NCI-H446 (cell line): ENCODE measurements at places on chromosomes 7 and 10.

- DNase-seq: no peak
Measured at GRCh38 chr10:1206101-1206500, 149.9 kb downstream of the WDR37 start.

GRCh38 chr10:120436439-120437112 lies 20.5 kb upstream of the PLPP4 start:
- no peak for DNase-seq

GRCh38 chr10:112565434-112566053 lies 118.5 kb downstream of the VTI1A start:
- no peak for DNase-seq

GRCh38 chr7:141387521-141388217 lies 163.5 kb upstream of the AGK start:
- no peak for DNase-seq

DNA sequence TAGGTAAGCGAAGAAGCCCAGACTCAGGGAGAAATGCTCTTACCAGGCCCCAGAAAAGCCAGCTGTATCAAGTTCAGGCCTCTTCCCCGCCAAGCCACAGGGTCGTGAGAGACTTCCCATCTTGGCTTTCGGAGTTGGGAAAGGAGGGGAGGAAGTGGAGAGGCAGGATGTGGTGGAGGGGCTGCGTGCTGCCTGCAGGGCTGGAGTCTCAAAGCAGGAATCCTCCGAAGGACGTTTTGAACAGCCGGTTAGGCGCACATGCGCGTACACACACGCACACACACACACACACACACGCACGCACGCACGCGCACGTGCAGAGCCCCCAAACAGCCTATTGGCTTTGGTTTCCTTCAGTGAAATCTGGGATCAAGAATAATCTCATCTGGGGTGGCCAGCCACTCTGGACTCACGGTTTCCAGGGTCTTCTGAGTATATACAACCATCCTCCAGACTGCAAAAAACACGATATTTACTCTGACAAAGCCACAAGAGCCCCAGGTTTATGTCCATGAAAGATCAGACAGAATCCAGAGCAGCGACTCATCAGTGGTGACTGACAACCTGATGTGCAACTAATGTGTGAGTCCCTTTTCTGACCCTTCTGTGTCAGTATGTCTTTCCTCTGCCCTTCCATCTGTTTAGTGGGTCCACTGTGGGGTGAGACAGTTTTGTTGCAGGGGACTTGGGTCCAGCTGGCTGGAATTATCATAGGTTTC lies 115.0 kb upstream of the ZNF438 start:
- no peak for DNase-seq

DNA sequence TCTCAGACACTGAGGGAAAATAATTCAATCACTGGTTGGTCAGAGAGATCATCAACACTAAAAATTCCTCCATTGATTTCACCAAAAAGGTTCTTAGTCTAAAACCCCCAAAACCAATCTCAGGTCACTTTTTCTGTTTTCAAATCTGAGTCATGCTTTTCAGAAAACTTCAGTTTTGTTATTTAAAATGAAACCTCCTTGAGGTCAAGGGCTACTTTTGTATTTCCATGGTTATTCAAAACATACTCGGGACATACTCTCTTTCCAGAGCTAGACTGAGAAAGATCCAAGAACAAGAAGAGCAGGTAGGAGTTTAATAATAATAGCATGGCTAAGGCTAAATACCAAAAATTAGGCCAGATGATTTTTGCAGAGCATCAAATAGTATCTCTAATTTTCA lies 152.8 kb downstream of the SDHAF3 start:
- DNase-seq: no peak

GRCh38 chr10:51687296-51687695 lies 12.1 kb downstream of the CSTF2T start:
- DNase-seq: no peak

DNA sequence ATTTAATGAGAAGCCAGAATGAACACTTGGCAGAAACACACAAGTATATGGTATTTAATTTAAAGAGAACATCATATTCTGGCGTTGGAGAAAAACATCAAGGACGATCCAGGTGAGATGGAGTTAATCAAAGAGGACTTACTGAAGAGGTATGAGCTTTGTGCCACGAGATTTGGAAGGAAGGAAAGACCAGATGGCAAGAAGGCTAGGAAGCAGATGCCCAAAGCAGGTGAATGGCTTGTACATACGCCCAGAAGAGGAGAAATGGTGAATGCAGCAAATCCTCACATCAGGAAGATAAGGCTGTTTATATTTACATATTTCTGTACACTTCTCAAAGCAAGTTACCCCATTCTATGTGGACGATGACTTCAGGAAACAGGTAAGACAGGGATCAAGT lies 163.9 kb upstream of the PLXNA4 start:
- DNase-seq: no peak

GRCh38 chr10:34206935-34207268 lies 608.2 kb downstream of the PARD3 start:
- DNase-seq: no peak
